ENCODE measurements at places on chromosomes 4 and X.

- no peak for DNase-seq
Observed at GRCh38 chrX:110162131-110162530, 155.8 kb downstream of the AMMECR1 start.

GRCh38 chr4:87330761-87331160, 8.1 kb upstream of the HSD17B13 start:
- DNase-seq, result no peak

GRCh38 chrX:132694382-132694781, 205.5 kb upstream of the MBNL3 start:
- no peak for DNase-seq

- DNase-seq, result peak; percentile 15
Observed at GRCh38 chr4:48944252-48944651, 37.7 kb upstream of the OCIAD2 start.

- no peak for DNase-seq
Observed at GRCh38 chrX:39451046-39451445, 646.7 kb downstream of the BCOR start.

DNA sequence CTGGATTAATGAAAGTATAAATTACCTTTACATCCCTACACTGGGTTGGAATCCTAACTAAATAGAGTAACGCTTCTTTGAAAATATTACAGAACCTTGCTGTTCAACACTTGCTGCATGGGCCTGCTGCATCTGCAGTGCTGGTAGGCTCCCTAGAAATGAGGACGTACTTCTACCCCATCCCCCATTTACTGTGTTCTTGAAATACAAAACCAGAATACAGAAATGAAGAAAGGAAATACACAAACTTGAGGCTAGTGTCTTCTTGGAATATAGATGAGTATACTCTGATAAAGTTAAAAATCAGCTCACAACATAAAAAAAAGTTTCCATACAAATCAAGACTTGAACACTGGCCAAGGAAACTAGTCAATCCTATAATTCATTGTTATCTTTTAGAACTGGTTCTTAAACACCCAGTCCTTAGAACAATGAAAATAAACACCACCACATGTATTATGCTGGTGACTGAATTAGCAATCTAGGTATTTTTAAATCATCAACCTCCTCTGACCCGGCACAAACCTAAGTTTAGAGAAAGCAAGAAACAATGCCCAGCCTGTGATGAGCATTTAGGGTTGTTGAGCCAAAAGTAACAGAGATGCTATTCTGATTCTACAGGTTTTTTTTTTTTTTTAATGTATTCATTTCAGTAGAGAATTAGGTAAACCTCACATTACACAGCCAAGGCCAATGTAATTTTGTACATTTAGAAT, 49.7 kb downstream of the ATP8A1 start:
- DNase-seq, result no peak

DNA sequence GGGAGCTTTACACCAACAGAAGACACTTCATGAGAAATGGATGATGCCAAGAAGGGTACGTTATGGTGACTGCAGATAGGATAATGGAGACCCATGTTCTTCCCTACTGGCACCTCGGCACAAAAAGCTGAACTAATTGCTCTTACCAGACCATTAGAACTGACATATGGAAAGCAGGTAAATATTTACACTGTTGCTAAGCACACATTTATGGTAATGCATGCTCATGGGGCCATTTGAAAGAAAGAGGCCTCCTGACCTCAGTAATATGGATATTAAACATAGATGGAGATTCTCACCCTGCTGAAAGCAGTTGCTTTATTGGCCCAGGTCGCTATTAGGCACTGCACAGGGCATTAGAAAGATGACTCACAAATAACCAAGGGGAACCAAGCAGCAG, 1759.6 kb downstream of the C4orf33 start:
- DNase-seq, result no peak

DNA sequence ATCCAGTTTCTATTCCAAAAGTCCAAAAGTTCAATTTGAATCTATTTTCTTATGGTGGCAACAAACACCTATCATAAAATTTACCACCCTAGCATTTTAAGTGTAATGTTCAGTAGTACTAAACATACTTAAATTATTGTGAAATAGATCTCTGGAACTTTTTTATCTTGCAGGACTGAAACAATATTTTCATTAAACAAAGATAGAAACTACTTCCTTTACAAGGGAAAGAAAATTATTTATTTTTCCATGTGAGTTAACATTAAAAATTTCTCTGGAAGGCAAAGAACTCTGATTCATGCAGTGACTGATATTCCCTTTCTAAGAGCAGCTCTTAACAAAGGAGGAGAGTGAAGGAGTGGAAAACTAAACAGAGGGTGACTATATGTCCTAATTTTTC, 40.2 kb downstream of the ADH7 start:
- peak; percentile 76 for DNase-seq

DNA sequence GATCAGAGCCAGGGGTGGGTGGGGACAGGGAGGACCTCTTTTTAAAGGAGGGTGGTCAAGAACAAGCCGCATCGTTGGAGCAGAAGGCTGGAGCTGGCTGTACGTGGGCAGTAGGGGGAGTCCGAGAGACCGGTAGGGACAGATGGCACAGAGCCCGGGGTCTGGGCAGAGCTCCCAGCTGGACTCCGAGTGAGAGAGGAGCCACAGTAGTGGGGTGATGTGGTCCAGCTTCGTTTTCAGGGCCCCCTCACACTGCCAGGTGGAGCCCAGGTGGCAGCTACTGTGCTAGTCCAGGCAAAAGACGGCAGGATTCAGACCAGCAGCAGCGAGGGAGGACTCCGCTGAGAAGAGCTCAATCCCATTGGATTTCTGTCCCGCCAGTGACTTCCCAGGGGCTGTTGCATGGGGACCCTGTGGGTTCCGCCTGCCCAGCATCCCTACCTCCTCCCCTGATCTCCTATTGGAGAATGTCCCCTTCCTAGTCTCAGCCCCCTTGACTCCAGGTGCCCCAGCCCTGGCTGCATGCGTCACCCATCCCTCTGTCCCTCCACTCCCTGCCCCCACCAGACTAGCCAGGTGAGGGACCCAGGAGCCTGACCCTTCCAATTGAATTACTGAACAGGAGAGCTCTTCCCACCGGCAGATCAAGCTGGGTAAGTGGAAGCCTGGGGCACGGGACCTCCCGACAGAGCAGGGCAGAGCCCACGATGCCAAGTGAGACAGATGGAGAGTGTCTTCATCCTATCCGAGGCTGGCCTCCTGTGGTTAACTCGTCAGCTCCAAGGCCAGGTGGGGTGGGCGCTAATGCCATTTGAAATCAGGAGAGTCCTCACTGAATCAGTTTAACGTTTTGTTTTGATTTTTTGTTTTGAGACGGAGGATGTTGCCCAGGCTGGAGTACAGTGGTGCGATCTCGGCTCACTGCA, 2.9 kb downstream of the ARHGAP4 start:
- DNase-seq, result peak; percentile 68

GRCh38 chrX:153863251-153863991, 22.6 kb downstream of the L1CAM start:
- no peak for DNase-seq

- DNase-seq, result no peak
Observed at GRCh38 chr4:182145334-182145905, 97.8 kb upstream of the TENM3 start.

- DNase-seq, result no peak
Observed at GRCh38 chr4:128661479-128661878, 148.0 kb upstream of the JADE1 start.

GRCh38 chr4:107885865-107886264, 45.5 kb upstream of the CYP2U1 start:
- DNase-seq, result no peak

- DNase-seq, result peak; percentile 71
Observed at GRCh38 chr4:7347981-7348380, 86.7 kb downstream of the PSAPL1 start.

GRCh38 chr4:99855678-99856077, 38.5 kb downstream of the LAMTOR3 start:
- DNase-seq, result no peak

DNA sequence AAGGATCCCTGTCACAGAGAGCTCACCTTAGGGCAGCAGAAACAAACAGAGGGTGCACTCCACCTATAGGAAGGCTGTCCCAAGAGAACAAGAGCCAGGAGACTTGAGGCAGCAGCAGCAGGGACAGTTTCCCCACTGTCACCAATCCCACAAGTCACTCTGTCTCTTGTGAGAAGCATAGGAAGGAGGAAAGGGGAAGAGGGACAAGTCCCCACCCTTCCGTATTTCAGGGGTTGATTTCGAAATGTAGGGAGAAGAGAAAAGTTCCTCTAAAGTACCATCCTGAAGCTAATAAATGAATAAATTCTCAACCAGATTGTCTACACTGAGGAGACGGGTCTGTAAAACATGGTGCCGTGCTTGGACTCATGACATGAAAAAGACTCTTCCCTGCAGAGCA, 9.5 kb upstream of the TLR8 start:
- DNase-seq, result no peak

GRCh38 chr4:76548704-76549103, 113.7 kb downstream of the SHROOM3 start:
- no peak for DNase-seq

- DNase-seq, result no peak
Observed at GRCh38 chr4:560731-561291, 15.3 kb downstream of the TMEM271 start.

Data from EH (cell line).